ENCODE measurements at places on chromosomes 5 and 9.

DNA sequence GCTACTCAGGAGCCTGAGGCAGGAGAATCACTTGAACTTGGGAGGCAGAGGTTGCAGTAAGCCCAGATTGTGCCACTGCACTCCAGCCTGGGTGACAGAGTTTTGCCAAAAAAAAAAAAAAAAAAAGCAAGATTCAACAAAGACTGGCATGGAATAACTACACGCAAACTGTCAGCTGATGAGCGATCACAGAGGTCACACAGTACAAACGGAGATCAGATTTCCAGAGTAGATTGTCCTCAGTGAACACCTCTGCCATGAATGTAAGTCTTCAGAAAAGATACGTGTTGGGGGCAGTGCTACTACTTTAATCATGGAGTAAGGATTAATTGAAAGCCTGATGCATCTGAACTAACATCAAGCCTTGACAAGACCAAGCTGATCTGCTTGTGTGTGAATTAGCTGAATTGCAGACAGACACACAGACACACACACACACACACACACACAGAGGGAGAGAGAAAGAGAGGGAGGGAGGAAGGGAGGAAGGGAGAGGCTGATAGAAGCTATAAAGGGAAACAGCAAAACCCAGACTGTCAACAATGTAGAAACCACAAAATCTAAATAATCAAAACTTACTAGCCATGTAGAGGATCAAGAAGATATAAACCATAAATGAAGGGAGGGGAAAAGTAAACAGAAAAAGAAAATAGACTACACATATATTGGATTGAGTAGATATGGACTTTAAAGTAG is 222.9 kb upstream of the ZNF462 start:
- no peak for DNase-seq

DNA sequence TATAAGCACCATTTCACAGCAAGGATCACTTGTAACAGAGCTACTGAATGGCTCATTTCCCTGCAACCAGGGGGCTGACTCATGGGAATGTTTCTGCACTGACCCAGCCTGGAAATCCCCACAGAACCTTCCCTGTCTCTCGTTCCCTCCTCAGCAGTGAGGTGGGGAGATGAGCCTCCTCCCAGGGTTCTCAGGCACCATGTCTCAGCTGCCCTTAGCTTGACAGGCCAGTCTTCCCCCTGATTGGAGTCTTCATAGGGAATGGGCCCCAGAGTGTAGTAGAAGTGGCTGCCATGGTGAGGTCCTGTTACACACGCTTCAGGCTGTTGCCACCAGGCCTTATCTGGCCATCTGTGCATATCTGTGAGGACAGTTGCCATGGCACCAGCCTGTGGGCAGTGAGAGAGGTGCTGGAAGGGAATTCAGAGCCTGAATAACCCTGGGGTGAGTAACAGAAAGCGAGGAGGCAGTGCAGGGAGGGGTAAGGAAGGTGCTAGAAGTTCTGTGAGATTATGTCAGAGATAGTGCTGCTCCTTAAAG is 324.4 kb downstream of the ENC1 start:
- DNase-seq = no peak

GRCh38 chr9:135074354-135075233 is 12.9 kb upstream of the OLFM1 start:
- peak; percentile 59 for DNase-seq

GRCh38 chr9:25261445-25261844 is 416.8 kb downstream of the TUSC1 start:
- no peak for DNase-seq

DNA sequence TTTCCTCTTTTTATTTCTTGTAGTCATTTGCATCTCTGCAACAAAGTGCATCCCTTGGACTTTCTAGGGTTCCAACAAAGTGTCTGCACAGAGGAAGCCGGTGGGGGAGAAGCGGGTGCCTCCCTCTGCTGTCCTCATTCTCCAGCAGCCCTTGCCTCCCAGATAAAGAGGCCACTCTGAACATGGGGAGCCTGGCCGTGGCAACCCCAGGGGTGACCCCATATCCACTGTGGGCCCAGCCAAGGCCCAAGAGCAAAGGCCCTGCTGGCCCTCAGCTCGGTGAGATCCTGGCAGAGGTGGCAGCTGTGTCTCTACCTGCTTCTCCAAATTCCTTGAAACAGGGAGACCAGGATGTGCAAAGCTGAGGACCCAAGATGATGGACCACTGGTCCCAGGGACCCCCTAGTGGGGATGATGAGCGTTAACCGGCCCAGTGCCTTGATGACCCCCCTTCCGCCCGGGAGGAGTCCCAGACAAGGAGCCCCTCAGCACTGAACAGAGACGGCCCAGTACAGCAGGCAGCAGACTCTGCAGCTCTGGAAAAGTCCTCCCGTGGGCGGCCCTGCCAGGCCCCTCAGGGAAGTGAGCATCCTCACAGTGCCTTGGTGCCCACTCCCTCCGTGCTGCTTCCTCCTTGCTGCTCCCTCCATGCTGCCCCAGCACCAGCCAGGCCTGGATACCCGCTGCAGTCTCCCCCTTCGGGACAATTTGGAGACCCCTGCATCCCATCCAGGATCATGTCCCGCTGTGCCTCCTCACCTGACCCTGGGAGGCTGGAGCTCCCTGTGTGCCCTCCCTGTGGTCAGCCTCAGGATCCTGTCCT is 62.5 kb downstream of the MRPL36 start:
- peak; percentile 83 for DNase-seq

DNA sequence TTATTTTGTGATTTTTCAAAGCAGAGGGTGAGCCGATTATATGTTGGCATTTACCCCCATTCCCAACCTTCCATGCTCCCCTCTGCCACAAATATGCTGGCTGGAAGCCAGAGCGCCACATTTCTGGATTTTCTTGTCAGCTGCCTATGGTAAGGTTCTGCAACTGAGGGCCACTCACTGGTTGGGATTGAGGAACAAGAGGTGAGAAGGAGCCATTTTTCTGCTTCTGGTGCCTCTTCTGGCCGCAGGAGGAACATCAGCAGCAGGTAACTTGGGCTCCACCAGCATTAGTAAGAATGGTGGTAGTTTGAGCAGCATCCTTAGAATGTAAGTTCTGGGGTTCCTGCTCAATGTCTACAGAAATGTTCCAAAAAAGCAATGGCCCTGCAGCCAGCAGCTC is 159.5 kb upstream of the MAST4 start:
- no peak for DNase-seq

DNA sequence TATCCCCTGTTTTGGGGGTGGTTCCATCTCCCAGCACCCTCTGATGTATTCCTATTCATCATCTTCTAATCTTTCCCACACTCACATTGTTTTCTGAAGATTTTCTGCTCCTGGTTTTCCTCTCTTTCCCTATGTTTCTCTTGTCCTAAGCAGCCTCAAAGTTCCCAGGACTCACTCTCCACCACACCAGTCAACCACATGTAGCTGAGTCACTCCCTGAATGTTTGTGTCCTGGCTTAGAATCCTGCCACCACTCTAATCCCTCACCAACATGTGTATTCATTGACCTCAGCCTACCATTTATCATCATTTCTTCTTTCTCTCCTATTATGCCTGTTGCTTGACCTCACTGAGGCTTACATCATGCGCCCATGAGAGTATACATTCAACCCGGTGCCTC is 282.4 kb upstream of the ADAMTS16 start:
- DNase-seq = no peak

GRCh38 chr9:129330711-129331492 is 152.8 kb upstream of the IER5L start:
- DNase-seq = no peak

- DNase-seq = no peak
Observed at GRCh38 chr9:131817627-131818026, 77.8 kb upstream of the RAPGEF1 start.

DNA sequence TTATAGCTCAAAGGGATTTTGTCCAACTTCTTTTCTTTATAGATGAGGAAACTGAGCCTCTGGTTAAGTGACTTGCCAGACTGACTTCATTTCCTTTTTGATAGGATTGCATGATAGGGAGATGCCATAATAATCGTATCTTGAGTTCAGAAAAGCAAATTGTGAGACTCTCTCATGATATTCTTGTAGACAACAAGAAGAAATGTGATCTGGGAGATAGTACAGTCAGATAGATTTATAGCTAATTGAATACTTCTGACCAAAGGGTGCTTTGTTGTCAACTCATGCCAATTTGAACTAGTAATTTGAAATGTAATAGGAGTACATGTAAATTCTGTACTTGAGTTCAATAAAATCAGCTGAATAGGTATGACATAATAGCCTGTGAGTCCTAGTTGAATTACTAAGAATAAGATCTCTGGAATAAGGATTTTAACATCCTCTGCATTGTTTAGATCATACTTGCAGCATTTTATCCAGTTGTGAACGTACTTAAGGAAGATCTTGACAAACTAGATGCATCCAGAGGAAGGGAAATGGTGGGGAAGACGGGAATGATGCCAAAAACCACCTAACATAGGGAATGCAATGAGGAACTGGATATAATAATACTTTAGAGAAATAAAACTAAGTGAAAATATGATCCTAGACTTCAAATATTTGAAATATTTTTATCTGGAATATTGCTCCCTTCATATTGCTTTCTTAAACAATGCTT is 25.5 kb downstream of the CWC27 start:
- no peak for DNase-seq

- no peak for DNase-seq
Observed at GRCh38 chr9:129273941-129274684, 96.1 kb upstream of the IER5L start.

- no peak for DNase-seq
Observed at GRCh38 chr5:141558150-141558549, 60.6 kb downstream of the DIAPH1 start.

DNA sequence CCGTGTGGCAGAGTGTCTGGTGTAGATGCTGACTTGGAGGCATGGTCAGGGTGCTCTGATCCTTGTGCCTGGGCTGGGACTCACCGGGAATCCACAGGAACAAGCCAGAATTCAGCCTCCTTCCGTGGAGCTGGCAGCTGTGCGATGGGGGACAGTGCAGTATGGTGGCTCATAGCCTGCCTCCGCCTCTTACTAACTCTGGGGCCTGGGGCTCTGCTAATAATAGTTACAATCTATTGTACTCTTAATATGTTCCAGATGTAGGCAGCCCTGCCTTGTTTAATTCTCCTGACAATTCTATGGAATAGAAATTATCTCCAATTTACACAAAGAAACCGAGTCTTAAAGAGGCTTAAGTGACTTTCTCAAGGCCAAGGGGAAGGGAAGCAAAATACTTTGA is 77.6 kb downstream of the PCDH1 start:
- no peak for DNase-seq

GRCh38 chr9:78919701-78920100 is 622.8 kb downstream of the PSAT1 start:
- DNase-seq = no peak

- no peak for DNase-seq
Observed at GRCh38 chr5:84281383-84281782, 103.3 kb downstream of the EDIL3 start.

- no peak for DNase-seq
Observed at GRCh38 chr5:130112246-130112645, 208.0 kb downstream of the CHSY3 start.

DNA sequence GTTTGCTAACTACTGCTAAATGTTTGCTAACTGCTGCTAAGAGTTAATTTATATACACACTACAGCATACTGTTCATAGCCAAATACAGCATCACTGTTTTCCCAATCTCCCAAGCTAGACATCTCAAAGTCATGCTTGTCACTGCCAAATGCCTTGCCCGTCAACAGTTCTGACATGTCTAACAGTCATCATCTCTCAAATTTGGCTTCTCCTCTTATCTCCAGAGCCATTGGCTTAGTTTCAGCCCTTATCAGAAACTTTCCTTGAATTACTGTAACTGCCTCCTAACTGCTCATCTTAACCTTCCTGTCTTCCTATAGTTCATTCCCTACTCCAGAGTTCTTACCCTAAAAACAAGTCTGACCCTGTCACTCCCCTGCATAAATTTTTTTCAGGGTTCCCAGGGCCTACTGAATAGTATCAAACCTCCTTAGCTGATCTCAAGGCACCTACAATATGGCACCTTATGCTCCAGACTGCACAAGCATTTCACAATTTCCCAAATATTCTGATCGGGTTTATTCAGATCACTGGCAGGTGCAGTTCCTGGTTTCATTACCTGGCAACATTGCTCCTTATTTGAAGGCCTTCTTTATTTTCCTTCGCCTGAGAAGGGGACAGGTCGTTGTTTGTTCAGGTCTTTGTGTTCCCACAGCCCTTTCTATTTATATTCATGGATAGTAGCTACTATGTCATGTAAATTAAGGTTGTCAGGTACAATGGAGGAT is 55.9 kb upstream of the ANKRD55 start:
- DNase-seq = no peak

GRCh38 chr9:126942399-126942798 is 27.8 kb downstream of the RALGPS1 start:
- no peak for DNase-seq
